ENCODE measurements at places on chromosomes 13 and 19. TPM values are rescaled to one million over a fixed set of nuclear protein-coding genes. Genes with fewer than 3 reads are reported as not detected.
A peak's percentile ranks its signal among the peaks of the same experiment; 100 is the strongest.

- DNase-seq = peak; percentile 62
Observed at GRCh38 chr19:48685583-48685982, 10.2 kb upstream of the FUT2 start.

- peak; percentile 63 for DNase-seq
Observed at GRCh38 chr19:5953680-5954213, 24.2 kb downstream of the RANBP3 start.

DNA sequence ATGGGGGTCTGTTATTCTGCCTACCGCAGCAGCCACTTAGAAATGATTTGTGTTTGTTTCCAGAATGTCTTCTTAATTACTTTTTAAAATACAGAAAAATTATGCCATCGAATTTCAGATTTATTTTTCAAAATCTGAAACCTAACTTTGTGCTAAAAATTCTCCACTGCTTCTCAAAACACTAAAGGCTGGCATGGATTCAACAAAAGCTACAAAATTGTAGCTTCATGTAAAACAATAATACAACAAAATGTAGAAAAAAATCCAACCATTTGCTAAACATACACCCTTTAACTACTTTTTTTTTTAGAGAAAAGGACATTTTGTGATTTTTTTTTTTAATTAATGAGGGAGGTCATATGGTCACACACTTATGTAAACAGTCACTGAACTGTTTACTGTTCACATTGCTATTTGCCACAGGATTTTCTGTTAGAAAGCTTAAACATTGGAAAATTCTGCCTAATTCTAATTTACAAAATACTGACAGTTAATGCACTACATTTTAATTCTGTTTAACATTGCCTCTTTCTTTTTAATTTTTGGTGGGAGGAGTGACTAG is 606.6 kb downstream of the DCT start:
- no peak for DNase-seq

- DNase-seq = peak; percentile 73
Observed at GRCh38 chr19:13597640-13598039, 91.4 kb upstream of the CACNA1A start.

- DNase-seq = no peak
Observed at GRCh38 chr13:98108341-98108740, 34.6 kb upstream of the FARP1 start.

- no peak for DNase-seq
Observed at GRCh38 chr19:2345794-2346663, 14.0 kb upstream of the TMPRSS9 start.

- DNase-seq = no peak
Observed at GRCh38 chr13:109699628-109700071, 86.7 kb downstream of the IRS2 start.

- DNase-seq = no peak
Observed at GRCh38 chr19:8210421-8211101, 1.4 kb downstream of the CERS4 start.

GRCh38 chr13:27036236-27036981 is 135.2 kb downstream of the USP12 start:
- DNase-seq = peak; percentile 22

DNA sequence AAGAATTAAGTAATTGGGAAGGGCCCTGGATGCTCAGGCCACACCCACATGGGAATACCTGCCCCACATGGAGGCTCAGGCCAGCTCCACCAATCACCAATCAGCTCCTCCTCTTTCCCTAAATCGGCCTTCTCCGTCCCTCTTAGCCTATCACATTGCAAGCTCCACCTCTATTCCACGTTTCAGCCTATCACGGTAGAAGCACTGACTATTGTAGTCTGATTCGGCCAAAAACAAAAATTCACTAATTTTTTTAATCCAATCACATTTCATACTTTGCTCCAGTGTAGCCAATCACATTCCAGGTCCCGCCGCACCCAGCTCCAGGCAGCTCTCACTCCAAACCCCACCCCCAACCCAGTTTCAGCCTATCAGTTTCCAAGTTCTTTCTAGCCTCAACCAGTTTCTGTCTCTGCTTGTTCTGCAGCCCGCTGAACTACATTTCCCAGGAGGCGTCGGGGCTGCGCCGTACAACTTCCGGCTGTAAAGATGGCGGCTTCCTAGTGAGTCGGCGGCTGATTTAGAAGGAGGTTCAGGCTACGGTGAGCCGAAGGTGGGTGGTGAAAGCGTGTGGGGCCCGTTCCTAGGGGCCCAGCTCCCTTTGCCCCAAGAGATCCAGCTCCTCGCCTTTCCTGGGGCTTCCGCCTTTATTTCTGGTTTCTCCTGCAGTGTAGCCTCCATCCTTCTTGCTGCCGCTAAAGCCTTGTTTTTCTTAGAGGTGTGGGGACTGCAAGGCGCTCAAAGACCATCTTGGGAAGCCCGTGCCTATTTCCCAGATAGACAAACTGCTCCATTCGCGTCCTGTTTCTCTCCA is at the start of gene BABAM1:
Gene BABAM1 (plus strand): TSS at position 469 of the 814 bp plus-strand sequence. CDS start 1,364 bp downstream, outside the sequence.
- DNase-seq = peak; percentile 99

- no peak for DNase-seq
Observed at GRCh38 chr13:73169971-73170370, 111.2 kb downstream of the KLF5 start.

DNA sequence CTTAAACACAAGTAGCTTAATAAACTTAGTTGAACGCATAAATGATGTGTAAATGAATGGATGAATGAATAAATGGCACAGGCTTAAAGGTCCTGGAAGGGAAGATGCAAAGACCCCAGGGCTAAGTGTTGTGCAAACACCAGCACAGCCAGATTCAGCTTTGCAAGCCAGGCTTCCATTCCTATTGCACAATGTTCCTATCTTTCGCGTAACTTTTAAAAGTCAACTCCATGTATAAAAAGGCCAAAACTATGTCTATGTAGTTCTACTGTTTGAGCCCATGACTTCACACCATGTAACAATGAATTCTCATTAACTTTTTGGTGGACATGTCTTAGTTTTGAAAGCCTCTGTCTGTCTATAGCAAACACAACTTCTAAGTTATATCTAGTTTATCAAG is 226.0 kb downstream of the NALCN start:
- no peak for DNase-seq

GRCh38 chr13:39787086-39787487 is 131.6 kb downstream of the COG6 start:
- no peak for DNase-seq

GRCh38 chr13:51380269-51380668 is 40.8 kb downstream of the SERPINE3 start:
- DNase-seq = peak; percentile 15

DNA sequence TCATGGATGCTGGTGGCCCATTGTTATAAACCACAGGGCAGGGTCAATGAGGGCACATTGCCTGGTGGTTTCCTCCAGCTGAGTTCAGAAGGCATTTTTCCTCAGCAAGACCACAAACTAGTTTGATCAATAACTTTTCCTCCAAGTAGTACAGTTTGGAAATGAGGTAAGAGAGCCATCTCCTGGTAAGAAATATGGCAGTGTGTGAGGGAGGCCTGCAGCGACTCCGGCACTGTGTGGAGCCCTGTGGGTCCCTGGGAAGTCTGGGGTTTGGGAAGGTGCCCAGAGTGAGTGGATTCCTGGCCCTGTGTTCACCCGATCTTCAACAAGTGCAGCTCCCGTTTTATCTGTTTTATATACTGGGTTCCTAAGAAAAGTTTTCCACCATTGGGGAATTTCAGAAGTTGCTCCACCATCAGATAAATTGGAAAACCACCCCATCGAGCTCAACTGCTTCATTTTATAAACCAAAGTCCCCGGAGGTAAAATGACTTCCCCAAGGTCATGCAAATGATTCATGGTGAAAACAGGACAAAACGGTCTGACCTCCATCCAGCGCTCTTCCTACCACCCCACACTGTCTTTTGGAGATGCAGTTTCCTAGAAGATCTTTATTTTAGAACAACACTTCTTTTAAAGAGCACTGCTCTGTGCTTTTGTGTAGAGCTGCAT is 148.4 kb downstream of the KATNAL1 start:
- peak; percentile 85 for DNase-seq

DNA sequence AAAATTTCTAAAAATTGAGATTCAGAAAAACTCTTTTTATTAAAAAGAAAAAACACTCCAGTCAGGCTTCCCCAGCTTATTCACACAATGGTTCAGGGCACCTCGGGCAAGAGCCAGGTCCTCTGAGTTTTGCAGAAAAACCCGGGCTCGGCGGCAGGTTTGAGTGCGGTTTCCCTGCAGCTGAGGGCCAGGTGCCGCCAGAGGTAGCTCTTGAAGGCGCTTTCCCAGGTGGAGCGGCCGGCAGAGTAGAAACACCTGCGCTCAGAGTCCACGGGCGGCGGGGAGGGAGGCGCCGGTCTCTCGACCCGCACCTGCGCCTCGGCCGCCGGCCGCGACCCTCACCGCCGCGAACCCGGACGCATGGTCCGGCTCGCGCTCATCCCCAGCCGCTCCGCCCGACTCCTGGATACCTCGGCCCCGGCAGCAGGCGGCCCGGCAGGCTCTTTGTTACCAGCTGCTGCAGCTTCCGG is 444 bp downstream of the PROSER1 start:
- DNase-seq = no peak

DNA sequence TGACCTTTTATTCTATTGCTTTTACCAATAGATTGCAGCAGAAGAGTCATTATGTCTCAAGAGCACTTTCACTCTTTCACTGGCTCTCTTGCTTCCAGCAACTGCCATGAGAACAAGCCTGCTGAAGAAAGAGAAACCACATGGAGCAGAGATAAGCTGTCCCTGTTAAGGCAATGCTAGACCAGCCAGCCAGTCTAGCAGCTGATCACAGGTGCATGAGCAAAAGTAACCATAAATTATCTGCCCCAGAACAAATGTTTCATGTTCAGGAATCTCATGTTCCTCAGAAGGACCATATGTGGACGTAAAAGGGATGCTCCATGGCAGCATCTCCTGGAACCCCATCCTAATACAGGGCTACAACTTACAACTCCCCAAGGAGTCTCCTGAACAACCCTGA is 20.4 kb upstream of the DCLK1 start:
- peak; percentile 80 for DNase-seq

- DNase-seq = no peak
Observed at GRCh38 chr13:89486065-89486464, 1814.9 kb downstream of the SLITRK5 start.

- DNase-seq = no peak
Observed at GRCh38 chr13:34351134-34351533, 533.2 kb downstream of the RFC3 start.

DNA sequence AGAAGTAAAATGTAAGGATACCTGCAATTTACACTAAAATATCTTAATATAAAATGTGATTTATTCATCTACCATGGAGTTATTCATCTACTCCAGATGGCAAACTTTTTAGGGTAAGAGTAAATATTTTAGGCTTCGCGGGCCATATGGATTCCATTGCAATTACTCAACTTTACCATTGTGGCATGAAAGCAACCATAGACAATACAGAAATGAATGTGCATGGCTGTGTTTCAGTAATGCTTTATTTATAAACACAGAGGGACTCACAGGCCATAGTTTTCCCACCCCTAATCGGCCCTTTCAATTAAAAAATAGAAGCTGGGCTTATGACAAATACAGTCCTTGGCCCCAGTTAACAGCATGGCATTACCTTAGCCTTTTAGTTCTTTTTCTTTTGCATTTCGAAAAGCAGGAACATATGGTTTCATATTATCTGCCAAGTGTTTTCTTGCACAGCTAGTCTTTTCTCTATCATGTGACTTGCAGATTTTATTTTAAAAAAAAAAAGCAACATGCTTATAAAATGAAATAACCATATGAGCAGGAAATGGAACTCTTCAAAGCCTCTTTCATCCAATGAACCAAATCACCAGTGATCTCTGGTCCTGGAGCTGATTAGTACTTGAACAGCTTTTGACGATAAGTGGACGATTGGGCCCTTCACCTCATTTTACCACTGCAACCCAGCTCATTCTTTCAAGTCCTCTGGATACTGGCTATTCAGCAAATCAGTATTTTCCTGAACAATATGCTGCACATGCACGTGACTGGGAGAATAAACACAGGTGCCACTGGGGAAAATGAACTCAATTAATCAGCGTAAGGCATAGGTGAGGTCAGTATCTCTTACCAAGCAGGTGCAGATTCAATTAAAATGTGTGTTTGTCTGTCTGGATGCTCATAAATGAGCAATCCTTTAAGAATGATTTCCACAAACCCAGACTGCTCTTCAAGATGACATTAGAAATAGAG is 63.9 kb downstream of the LHFPL6 start:
- no peak for DNase-seq

GRCh38 chr19:33064792-33065550 is at the start of gene RHPN2:
RHPN2 (minus strand) TSS chr19:33064888; CDS start chr19:33064852, 36 bp downstream.
- peak; percentile 76 for DNase-seq

DNA sequence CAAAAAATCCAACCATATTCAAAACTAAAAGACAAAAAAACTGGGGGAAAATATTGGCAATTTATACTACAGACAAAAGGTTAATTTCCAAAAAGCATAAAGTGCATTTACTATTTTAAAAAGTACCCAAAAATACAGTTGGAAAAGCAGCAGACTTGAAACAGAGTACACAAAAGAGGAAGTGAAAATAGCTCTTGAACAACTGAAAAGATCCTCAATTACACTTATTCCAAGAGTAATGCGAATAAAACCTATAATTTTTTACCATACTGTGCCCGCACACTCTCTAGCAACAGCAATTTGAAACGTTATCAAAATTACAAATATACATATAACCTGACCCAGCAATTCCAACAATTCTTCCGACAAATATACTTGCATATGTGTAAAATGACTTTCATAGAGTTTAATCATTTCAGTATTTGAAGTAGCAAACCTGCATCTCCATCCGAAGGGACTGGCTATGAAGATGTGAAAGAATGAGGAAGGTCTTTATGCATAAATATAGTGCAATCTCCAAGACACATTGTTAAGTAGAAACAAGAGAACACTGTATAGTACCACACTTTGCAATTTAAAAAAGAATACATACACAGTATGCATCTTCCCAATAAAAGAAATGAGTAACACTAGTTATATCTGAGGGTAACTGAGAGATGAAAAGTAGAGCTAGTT is 25.4 kb downstream of the ALG5 start:
- no peak for DNase-seq

- DNase-seq = no peak
Observed at GRCh38 chr13:91574766-91575165, 176.3 kb downstream of the GPC5 start.

Gene ZSCAN4
- 0.67 TPM for total RNA-seq

Gene IGFL4
- total RNA-seq = 0.10 TPM

Gene FUT1
- total RNA-seq = 0.03 TPM

Gene PEG3
- total RNA-seq = not detected

Gene SPC24
- total RNA-seq = 2.4 TPM

Gene RELB
- 14.2 TPM for total RNA-seq

Gene ZNF570
- total RNA-seq = 9.4 TPM

Gene BCKDHA
- total RNA-seq = 53.4 TPM

Gene SLC15A1
- total RNA-seq = not detected

Gene FFAR2
- not detected for total RNA-seq

Gene SF3A2
- total RNA-seq = 21.6 TPM
